ENCODE measurements at places on chromosomes 5 and 9. TPM values are rescaled to one million over a fixed set of nuclear protein-coding genes. Genes with fewer than 3 reads are reported as not detected.

- H3K4me3 ChIP-seq: no peak overlapping the region
- H3K4me1 ChIP-seq: no peaks in the 10 kb centered on the region
- H3K27me3 ChIP-seq: peaks cover 4% of the 10 kb centered on the region
- H3K27ac ChIP-seq: no peak overlapping the region
- no peaks in the 10 kb centered on the region for H3K36me3 ChIP-seq
- DNase-seq: no peak
These were observed 28.1 kb downstream of the DAPK1 start for GRCh38 chr9:87525546-87526303.

RMRP gene
- total RNA-seq: 12,452 TPM

ARID3C gene
- total RNA-seq: not detected

DNA sequence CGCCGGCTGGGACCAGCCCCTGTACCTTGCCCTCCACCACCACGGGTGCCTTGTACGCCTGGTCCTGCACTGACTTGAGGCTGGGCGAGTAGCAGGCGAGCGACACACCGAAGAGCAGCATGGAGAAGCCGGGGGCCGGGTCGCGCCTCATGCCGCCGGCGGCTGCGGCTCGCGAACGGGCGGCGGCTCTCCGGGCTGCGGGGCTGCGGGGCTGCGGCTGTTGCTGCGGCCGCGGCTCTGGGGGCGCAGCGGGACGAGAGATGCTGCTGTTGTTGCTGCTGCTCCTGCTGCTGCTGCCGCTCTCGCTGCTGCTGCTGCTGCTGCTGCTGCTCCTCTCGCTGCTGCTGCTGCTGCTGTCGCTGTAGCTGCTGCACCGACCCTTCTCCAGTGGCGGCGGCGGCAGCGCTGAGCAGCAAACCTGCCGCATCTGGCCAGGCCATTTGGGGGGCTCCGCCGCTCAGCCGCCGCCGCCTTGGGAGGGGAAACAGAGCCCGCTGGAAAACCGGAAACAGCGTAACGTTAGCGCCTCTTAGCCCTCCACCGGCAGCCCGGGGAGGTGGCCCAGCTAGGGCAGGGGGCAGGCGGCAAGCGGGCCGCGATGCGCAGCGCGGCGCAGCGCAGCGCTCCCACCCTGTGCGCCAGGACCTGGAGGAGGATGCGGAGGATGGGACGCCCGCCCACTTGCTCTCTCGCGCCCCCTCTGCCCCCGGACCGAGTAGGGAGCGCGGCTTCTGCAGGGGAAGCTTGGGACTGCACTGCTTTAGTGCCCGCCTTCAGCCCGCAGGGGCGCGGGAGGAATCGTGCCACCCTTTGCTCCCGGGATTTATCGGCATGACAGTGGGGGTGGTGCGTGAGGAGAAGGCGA lies at the start of gene NRG2:
Gene NRG2 (minus strand): TSS at position 657 of the 865 bp plus-strand sequence.
- peaks cover 8% of the 10 kb centered on the region for H3K4me1 ChIP-seq
- peak within 1 kb of the TSS; percentile 66 for H3K4me3 ChIP-seq
- H3K36me3 ChIP-seq: no peaks in the 10 kb centered on the region
- peak; percentile 54 for DNase-seq
- no peak within 1 kb of the TSS for H3K27ac ChIP-seq
- peaks cover 45% of the 10 kb centered on the region for H3K27me3 ChIP-seq

OR1N2 gene
- total RNA-seq: not detected

DNA sequence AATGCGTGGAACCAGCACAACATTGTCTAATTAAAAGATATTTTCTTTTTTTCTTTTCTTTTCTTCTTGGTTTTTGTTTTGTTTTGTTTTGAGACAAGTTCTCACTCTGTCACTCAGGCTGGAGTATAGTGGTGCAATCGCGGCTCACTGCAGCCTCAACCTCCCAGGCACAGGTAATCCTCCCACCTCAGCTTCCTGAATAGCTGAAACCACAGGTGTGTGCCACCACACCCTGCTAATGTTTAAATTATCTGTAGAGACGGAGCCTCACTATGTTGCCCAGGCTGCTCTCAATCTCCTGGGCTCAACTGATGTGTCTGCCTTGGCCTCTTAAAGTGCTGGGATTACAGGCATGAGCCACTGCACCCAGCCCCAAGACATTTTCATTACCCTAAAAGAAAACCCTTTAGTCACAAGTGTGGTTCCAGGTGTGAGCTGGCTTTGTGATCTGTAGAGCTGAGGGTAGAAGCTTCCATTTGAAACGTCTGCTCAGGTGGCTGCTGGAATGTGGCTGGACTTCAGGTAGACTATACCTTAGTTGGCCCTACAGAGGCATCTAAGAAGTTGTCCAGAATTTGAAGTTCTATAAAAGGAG lies 19.1 kb upstream of the NEK6 start:
- H3K36me3 ChIP-seq: no peaks in the 10 kb centered on the region
- peak overlapping the region; percentile 11 for H3K27ac ChIP-seq
- no peaks in the 10 kb centered on the region for H3K27me3 ChIP-seq
- no peak overlapping the region for H3K4me3 ChIP-seq

GRCh38 chr5:23274171-23274570 lies 233.2 kb upstream of the PRDM9 start:
- H3K36me3 ChIP-seq: no peaks in the 10 kb centered on the region
- H3K27ac ChIP-seq: no peak overlapping the region
- no peak overlapping the region for H3K4me3 ChIP-seq

DNA sequence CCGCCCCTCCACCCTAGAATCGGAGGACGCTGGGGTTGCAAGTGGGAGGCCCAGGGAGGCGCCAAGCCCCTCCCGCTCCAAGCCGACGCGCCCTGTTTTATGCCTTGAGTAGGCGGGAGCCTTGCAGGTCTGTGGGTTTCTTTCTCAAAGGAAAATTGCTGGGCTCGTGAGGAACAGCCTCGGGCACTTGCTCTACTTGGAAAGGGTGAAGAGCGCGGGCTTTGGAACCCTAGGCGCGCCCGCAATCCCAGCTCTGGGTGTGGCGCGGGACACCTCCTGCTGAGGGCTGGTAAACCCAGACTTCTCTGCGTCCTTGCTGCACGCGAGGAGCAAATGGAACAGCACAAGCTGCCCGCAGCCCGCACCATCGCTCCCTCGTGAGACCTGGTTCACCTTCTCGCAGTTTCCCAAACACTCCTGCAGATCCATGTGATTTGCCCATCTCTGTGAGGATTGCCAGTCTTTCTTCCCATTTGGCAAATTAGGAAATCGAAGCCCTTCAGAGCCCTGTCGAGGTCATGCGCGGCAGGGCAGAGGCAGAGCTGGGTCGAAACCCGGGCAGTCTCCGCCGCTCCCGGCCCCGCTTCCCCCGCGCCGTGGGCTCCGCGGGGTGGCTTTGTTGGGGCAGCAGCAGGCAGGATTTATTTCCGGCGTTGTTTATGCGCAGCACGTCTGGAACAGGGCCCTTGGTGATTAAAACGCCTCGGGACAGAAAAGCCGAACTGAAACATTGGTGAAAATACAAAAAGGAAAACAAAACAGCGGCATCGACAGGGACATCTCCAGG lies 98.4 kb upstream of the CPLX2 start:
- H3K4me1 ChIP-seq: no peaks in the 10 kb centered on the region
- no peak overlapping the region for H3K4me3 ChIP-seq
- DNase-seq: no peak
- no peaks in the 10 kb centered on the region for H3K36me3 ChIP-seq

PRRC2B gene
- 373 TPM for total RNA-seq

PRUNE2 gene
- total RNA-seq: 0.45 TPM

DNA sequence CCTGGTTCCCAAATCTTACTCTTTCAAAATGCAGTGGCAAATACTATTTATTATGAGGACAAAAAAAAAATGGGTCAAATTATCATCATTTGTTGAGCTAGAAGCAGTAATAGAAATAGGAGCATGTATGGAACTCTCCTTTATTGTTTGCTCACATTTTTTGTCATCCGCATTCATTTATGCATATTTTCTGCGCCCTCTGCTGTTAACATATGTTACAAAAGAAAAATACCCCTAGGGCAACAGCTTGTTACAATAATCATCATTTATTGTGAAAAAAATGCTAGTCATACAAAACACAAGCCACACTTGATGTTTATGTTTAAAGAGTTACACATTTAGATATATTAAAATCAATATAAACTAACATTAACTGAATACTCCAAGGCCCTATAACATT lies 328.2 kb downstream of the TUSC1 start:
- no peaks in the 10 kb centered on the region for H3K4me1 ChIP-seq
- no peak for DNase-seq
- no peaks in the 10 kb centered on the region for H3K27me3 ChIP-seq
- H3K4me3 ChIP-seq: no peak overlapping the region

DNA sequence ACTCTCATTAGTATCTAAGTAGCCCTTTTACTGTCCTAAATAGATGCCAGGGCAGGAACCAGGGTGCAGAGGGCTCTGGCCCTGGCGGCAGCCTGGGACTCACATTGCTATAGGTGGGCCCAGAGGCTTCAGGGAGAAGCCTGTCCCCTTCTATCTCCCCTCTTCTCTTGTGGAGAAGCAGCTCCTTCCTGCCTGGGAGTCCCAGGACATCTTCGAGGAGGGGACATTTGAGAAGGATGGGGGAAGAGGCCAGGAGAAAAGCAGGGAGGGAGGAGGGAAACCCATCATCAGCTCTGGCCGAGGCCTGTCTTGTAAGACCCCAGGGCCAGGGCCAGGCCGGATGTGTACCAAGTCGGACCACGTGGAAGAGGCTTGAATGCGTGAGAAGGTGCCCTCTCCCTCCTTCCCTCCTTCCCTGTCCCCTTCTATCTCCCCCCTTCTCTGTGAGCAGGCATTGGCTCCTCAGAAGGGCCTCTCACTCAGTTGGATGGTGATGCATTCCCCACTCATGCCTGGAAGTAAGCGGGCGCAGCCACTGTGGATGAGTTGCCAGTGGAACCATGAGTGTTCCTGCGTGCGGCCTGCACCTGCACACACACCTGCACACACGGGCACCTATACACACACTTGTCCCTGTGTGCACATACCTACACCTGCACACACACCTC lies 20.7 kb upstream of the LPCAT1 start:
- H3K36me3 ChIP-seq: no peaks in the 10 kb centered on the region
- no peaks in the 10 kb centered on the region for H3K4me1 ChIP-seq
- peaks cover 4% of the 10 kb centered on the region for H3K27me3 ChIP-seq
- DNase-seq: no peak

DNA sequence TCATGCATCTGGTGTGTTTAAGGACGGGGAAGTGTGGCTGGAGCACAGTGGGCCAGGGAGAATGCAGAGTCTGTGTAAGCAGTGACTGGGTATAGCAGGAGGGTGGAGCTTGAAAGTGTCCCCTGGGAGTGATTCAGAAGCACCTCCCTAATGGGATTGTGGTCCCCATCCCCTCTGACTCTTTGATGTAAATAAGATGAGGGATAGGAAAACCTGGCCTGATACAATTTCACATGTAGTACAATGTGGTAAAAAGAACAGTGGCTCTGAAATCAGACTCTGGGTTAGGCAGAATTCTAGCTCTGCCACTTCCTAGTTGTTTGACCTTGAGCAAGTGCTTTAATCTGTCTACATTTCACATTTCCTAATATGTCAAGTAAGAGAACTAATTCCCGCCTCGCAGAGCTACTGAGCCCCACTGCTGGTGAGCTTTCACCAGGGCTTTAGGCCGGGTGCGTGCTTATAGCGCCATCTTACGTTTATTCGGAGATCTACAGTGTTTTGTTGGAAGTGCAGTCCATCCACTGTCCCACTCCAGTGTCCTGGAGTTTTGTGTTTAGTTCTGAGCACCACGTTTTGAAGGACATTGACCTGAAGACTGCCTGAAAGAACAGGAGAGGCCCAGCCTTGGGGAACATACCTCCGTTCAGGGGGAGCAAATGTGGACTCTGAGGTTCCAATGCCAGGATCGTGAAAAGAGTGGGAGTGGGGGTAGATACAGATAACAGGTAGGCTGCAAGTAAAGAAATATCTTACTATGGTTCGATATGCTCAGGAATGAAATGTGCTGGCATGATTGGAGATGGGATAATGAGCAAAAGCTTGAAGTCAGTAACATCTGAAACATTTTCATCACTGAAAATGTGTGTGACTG lies 51.2 kb upstream of the TESK1 start:
- no peaks in the 10 kb centered on the region for H3K27me3 ChIP-seq
- no peaks in the 10 kb centered on the region for H3K36me3 ChIP-seq
- H3K27ac ChIP-seq: no peak overlapping the region

DNA sequence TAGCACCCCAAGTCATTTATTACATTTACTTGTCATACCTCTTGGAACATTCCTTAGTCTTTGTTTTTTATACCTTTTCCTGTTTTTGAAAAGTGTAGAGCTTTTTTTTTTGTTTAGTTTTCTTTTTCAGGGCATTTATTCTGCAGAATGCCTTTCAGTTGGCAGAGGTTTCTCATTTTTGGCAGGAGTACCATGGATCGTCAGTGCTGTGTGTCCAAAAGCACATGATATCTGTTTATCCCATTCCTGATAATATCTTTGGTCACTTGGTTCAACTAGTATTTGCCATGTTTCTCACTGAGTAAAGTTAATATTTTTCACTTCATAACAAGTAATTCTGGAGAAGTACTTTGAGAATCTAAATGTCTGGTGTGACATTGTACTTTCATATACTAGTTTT lies 10.7 kb downstream of the OGN start:
- H3K4me3 ChIP-seq: no peak overlapping the region
- no peaks in the 10 kb centered on the region for H3K27me3 ChIP-seq
- no peaks in the 10 kb centered on the region for H3K4me1 ChIP-seq
- no peak overlapping the region for H3K27ac ChIP-seq
- no peaks in the 10 kb centered on the region for H3K36me3 ChIP-seq

SNAPC4 gene
- total RNA-seq: 15.5 TPM

DNA sequence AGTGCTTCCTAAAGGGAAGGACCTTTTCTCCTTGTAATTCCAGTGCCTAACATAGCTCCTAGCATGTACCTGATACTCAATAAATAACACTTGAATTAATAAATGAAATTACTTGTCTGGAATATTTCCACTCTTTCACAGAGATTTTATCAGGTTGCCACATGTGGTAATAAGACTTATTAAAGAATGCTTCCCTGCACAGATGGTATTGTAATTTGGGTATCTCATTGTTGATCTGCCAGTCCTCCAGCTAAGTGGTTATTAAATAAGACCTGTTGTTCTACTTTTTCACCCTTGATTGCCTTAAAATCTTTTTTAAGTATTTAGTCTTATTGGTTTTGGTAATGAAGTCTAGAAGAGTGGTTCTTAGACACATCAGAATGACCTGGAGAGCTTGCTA lies 28.1 kb upstream of the CETN3 start:
- H3K36me3 ChIP-seq: no peaks in the 10 kb centered on the region
- H3K4me3 ChIP-seq: no peak overlapping the region
- no peaks in the 10 kb centered on the region for H3K27me3 ChIP-seq
- DNase-seq: no peak
- no peak overlapping the region for H3K27ac ChIP-seq
- H3K4me1 ChIP-seq: peaks cover 4% of the 10 kb centered on the region

BRD9 gene
- total RNA-seq: 87.5 TPM

DNA sequence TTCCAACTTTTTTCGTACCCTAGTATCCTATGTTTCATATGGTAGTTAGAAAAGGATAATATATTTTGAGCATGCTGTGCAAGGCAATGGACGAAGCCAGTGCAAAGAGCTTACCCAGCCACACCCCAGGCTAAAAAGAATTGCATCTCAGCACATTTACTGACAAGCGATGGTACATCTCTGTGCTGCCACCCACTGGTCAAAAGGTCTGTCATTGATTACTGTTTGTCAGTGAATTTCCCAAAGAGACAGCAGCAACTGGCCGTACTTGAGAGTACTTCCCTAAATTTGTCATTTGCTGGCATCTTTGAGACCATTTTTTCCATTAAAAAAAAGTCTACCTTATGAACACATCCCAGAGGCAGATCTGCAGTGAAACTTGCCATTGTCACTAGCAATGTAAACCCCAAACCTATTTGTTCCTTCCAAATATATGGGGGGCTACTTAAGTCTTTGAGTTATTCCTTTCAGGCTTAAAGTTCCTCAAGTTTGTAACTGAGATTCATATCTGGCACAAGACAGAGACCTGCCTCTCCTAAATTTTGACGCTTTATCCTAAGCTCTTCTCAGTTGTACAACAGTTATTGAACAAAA lies 184.3 kb downstream of the CTNND2 start:
- DNase-seq: no peak
- no peak overlapping the region for H3K27ac ChIP-seq
- no peaks in the 10 kb centered on the region for H3K27me3 ChIP-seq
- no peaks in the 10 kb centered on the region for H3K36me3 ChIP-seq
- no peaks in the 10 kb centered on the region for H3K4me1 ChIP-seq
- no peak overlapping the region for H3K4me3 ChIP-seq

ZNF883 gene
- total RNA-seq: not detected

CARTPT gene
- not detected for total RNA-seq

Data from T-cell (primary cell).